ENCODE measurements at places on chromosomes 13 and 19. TPM values are rescaled to one million over a fixed set of nuclear protein-coding genes. Genes with fewer than 3 reads are reported as not detected.

MEIS3 gene
- total RNA-seq, result 6.6 TPM

DNA sequence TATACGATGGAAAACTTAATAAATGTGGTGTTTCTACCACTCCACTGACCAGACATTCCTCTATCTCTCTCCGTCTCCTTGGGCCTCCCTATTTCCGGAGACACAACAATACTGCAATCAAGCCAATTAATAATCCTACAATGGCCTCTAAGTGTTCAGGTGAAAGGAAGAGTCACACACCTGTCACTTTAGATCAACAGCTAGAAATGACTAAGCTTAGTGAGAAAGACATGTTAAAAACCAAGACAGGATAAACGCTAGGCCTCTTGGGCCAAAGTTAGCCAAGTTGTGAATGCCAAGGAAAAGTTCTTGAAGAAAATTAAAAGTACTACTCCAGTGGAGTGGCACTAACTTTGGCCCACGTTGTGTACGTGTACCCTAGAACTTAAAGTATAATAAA is 22.5 kb downstream of the ZDHHC20 start:
- no peak for DNase-seq

- DNase-seq, result no peak
Measured at GRCh38 chr19:41384351-41384750, 8.0 kb downstream of the TMEM91 start.

EDNRB gene
- 31.1 TPM for total RNA-seq

AP1M2 gene
- not detected for total RNA-seq

DNA sequence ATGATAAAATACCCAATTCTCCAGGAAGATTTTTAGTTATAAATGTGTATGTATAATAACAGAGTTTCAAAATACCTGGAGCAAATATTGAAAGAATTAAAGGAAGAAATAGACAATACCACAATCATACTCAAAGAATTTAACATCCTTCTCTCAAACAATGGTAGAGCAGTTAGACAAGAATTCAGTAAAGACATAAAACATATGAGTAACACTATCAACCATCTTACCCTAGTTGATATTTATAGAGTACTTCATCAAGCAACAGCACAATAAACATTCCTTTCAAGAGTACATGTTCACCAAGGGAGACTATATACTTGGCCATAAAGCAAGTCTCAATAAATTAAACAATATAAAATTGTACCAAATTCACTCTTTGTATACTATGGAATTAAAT is 108.4 kb downstream of the DLEU7 start:
- no peak for DNase-seq

DNA sequence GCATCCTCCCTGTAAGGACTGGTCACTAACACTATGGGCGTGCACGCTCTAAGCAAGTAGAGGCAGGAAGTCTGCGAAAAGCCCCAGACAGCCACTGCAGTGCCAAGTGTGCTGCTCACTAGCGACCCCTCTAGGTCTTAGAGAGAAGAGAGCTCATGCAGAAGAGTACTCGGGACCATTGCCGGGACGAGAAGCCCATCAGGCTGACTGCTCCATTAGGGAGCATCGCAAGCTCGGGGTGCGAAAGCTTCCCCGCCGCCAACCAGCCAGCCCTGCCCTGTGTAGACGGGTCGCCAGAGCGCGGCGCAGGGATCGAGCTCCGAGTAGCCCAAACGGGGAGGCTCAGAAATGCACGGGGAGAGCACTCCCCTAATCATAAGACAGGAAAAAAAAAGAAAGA is 16.6 kb downstream of the POU4F1 start:
- DNase-seq, result no peak

MEF2B gene
- total RNA-seq, result 4.7 TPM

DNA sequence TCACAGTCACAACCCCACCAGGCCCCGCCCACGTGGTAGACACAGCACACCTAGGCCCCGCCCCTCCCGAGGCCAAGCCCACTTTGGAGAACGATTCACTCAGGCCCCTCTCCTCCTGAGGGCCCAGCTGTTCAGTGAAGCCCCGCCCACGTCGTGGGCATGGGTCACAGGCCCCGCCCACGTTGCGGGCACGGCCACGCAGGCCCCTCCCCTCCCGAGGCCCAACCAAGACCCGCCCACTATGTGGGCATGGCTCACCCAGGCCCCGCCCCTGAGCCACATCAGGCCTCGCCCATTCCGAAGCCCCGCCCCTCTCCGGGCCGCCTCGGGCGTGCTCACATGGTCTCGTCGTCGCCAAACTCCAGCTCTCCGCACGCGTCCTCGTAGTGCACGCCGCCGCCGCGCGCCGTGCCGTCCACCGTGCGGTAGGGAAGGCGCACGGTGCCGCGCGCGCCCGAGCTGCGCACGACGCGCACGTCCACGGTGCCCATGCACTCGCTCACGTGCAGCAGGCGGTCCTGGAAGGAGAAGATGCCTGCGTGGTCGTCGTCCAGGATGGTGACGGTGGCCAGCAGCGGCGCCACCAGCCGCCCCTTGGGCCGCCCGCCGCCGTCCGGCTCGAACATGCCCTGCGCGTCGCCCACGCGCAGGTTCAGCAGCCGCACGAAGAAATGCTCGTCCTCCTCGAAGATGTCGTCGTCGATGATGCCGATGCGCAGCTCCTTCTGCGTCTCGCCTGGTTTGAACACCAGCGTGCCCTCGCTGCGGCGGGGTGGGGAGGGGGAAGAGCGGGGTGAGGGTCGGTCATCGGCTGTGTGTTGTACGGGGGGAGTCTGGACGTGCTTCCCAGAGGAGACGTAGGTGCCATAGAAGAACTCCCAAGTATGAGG is 24.0 kb downstream of the SLC8A2 start:
- no peak for DNase-seq

GRCh38 chr19:23972161-23972560 is 57.5 kb downstream of the ZNF726 start:
- no peak for DNase-seq

DNA sequence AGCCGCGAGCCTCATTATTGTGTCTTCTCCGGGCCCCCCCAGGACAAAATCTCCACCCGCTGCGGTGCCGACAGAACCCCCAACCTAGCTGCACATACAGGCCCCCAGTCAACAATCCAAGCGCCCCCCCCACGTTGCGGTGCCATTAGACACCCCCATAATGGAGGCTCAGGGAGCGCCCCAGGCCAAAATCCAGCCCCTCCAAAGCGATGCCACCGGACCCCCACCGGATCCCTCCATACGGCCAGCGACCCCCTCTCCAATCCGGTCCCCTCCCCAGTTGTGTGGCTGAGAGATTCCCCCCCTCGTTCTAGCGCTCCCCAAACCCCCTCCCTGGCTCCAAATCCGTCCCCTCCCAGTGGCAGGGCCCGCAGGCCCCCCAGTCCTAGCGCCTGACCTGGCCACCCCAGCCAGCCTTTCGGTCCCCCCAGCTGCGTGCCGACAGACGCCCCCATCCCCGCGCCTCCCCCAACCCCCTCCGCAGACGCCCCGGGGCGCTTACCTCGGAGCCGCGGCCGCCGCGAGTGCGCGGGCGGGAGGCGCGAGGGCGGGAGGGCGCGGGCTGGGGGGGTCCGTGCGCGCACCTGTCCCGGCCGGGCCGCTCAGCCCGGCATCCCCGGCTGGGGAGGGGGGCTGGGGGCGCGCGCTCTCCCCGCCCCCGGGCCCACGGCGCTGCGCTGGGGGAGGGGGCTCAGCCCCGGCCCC is 21.6 kb upstream of the SEMA6B start:
- no peak for DNase-seq

DNA sequence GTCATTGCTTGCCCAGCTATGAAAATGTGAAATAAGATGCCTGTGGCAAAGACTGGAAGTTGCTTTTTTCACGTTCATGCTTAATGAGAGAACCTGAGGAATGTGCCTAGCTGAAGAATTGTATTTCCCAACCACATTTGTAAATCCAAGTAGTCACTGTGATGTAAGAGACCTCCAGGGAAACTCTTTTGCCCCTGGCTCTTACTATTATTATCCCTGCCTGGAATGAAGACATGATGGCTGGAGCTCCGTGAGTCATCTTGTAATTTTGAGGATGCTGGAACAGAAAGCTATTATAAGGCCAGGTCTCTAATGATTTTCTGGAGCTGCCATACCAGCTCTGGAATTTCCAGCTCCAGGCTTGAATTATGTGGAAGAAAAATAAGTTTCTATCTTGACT is 894.3 kb downstream of the DIAPH3 start:
- DNase-seq, result no peak

DNA sequence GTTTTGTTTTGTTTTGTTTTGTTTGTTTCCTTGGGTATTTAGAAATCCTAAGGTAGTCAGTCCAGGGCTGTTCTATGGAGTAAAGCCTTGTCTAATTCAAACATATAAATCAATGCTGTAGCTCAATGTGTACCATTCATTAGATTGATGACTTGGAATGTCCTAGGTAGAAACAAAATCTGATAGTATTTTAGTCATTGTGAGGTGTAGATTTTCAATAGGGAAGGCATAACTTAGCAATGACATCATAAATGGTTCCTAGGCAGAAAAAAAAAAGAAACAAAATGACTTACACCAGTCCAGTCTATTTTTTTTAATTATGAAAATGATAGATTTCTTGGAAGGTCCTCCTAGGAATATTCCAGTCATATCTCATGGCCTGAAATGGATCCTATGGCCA is 189.9 kb downstream of the SPRY2 start:
- DNase-seq, result no peak

ZNF442 gene
- total RNA-seq, result 5.4 TPM

- no peak for DNase-seq
Measured at GRCh38 chr19:12992729-12993128, 2.5 kb upstream of the NFIX start.

DNA sequence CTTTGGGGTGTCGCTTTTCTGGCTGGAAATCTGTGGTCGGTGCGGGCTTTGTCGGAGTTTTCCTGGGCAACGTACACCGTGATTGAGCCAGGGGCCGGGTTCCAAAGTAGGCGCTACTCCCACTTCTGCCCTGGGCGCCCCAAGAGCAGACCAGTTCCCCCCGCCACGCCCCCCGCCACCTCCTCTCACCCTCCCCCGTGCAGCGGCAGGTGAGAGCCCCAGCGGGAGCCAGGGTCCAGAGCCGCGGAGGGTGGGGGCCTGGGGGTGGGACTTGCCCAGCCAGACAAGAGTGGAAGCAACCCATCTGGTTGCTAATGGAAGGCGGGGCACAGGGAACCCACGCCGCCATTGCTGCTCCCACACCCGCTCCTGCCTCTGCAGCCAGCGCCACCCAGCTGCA is 2195.9 kb downstream of the PCDH9 start:
- DNase-seq, result no peak

GRCh38 chr13:95155504-95155903 is 145.7 kb downstream of the ABCC4 start:
- no peak for DNase-seq

GRCh38 chr19:5974721-5975387 is 3.1 kb downstream of the RANBP3 start:
- DNase-seq, result no peak

ZNF491 gene
- 4.2 TPM for total RNA-seq

ATP1A3 gene
- total RNA-seq, result 0.18 TPM

- DNase-seq, result no peak
Measured at GRCh38 chr13:73989244-73989843, 144.9 kb downstream of the KLF12 start.

SPACA7 gene
- not detected for total RNA-seq

CEACAM16 gene
- not detected for total RNA-seq
